ENCODE measurements at places on chromosomes 3 and 15.
A peak's percentile ranks its signal among the peaks of the same experiment; 100 is the strongest.

DNA sequence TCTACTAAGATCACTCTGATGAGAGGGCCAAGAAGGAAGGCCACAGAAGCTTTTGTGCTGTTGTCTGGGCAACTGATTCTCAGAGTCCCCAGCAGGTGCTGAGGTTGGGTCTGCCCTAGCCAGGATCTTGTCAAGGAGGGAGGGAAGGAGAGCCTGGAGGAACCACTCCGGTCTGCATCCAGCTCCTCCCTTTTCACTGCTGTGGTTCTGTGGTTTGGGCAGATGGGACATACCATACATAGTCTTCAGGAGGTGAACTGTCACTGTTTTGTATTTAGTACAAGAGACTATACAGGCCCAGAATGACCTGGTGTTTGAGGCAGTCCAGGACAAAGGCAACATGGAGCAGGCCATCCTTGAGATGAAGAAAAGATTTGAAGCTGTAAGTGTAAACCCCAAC, 21.9 kb downstream of the C3orf62 start:
- no peak for DNase-seq

DNA sequence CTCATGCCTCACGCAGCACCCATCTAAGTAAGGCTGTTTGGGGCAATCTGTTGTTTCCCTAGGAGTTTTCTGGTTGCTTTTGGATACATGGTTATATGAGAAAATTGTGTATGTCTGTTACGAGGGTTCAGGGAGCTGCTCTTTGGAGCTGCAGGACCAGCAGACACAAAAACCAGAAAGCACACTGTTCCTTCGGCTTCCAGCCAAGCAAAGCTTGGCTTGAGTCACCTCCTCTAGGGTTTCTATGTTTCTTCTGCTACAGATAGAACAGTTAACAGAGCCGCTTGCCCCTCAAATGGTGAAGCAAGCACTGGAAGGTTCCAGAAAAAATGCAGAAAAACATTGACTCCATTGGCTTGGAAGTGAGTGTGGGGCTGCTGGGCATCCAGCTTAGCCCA, 49.2 kb upstream of the CTDSPL start:
- DNase-seq = no peak

GRCh38 chr3:51373658-51374421, 11.3 kb upstream of the MANF start:
- DNase-seq = no peak

- DNase-seq = no peak
Measured at GRCh38 chr3:10748040-10748439, 68.0 kb upstream of the SLC6A11 start.

DNA sequence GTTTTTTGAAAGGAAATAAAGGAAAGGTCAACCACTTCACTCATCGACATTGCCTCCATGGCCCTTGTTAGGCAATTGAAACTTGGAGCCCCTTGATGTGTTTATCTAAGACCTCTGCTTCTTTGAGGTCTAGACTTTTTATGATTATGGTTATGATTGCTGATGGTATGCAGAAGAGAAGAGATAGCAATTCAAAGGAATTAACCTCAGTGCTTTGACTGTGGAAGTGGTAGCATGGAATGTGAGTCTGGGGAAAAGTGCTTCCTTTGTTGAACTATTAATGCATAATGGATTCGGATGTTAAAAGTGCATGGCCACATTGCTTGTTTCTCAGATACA, 46.1 kb downstream of the FNDC3B start:
- no peak for DNase-seq

- no peak for DNase-seq
Measured at GRCh38 chr3:29683018-29683993, 402.4 kb downstream of the RBMS3 start.

DNA sequence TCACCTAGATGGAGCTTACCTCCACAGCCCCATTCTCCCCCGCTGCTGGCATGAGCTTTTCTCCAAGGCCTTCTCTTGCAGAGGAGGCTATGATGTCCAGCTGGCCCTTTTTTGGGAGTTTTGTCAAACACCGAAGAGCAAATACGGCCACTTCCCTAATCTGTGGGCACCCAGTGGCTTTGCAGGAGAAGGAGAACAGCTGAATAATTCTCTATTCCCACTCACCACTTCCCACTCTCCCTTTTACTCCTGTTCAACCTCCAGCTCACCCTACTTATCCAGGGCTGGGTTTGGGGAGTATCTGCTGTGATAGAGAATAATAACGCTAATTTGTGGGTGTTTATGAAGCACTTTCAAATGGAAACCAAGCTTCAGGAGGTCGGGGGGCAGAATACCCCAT, 93.0 kb downstream of the AAGAB start:
- no peak for DNase-seq

DNA sequence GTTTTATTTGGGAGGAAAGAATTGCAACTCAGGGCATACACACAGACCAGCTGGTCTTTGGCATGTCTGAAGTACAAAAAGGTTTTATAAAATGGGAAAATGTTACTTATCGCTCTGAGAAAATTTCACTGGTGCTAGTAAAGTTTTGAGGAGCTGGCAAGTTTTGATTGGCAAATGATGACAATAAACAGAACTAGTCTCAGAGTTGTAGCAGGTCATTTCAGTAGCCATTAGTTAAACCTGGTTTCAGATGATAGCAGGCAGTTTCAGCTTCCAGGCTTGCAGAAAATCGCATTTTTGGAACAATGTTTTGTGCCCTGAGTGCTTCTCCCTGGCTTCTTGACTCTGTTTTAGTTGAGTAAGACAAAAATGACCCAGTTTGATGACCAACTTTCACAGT, 10.7 kb downstream of the B2M start:
- no peak for DNase-seq

GRCh38 chr15:27017168-27017809, 46.3 kb downstream of the GABRG3 start:
- peak; percentile 36 for DNase-seq

DNA sequence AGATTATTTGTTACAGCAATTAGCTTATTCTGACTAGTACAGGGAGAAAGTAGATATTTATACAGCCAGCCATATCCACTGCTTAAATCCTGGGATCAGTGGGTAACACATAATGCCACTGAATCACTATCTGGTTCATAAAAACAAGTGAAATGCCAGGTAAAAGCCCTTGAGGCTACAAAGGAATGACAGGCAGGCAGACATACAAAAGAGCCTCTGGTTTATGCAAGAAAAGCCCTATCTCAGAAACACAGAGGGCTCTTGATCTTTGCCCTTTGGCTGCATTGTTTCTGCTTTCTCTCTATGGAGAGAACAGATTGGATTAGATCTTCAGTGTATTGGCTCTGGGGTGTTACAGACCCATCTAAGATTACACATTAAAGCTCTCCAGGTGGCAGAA, 115.4 kb upstream of the GADL1 start:
- no peak for DNase-seq

GRCh38 chr3:133837487-133838295, 32.1 kb downstream of the SRPRB start:
- no peak for DNase-seq

DNA sequence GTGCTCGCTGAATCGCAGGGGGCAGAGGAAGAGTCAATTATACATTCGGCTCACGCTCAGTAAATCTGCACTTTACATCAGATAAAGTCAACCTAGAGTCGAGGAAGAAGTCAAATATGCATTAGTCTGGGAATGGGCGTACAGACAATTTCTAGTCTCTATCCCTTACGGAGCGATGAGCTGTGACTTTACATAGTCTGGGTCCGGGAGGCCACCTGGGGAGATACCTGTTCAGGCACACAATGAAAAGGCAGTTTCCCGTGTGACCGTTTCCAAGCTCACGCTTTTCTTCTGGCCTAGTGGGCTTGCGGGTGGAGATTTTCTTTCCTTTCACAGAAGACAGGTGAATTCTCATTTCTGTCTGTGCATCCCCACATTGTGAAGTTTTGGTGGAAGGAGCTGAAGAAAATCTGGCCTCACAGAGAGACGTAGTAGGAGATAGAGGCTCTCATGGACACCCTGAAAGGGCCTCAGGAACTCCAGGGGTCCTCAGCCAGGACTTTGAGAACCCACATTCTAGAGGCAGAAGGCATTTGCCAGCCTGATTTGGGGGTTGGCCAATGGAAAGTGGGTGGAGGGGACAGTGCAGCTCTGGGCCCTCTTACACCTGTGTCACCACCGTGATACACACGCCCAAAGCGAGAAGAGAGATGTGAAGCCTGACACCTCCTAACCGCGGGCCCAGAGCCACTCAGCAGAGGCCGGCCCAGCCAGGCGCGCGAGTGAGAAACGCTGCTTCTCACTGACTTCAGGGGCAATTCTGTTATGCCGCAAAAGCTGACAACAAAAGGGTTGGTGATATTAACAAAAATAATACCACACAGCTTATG, 10.7 kb upstream of the OCA2 start:
- no peak for DNase-seq

- no peak for DNase-seq
Measured at GRCh38 chr3:66997560-66998112, 471 bp upstream of the KBTBD8 start.

- no peak for DNase-seq
Measured at GRCh38 chr15:100890051-100890720, 10.6 kb downstream of the ALDH1A3 start.

GRCh38 chr3:38374221-38374620, 27.6 kb downstream of the XYLB start:
- peak; percentile 42 for DNase-seq

DNA sequence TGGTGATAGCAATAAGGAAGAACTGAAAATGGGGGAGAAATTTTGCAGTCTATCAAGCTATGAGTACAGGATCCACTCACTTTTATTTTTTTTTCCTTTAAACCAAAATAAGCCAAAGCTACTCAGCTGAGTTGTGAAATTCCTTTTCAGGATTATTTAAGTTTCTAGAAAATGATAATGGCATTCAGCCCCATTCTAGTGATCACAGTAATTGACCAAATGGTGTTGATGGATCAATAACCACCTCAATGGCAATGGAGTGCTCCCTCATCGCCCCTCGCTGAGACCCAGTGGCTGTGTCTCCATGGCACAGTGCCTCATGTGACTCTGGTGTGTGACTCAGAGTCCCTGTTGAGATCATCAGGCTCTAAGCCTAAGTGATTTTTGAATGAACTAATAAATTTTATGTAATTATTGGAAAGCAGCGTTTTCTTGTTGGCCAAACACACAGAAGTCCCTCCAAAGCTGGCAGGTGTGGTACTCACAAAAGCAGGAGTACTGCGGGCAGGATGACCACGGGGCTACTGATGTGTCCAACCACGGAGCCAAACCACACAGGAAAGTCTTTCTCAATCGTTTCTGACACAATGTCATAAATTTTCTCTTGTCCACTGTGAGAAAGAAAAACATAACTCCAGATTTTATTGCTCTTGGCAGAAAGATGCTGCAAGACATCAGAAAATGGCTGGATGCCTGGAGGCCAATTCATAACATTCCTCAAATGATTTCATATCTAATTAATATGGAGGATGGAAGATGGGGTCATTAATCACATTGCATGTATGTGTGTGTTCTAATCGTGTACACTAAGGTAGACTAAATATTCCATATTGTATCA, 14.4 kb upstream of the STARD5 start:
- no peak for DNase-seq

GRCh38 chr3:97576221-97576620, 188.3 kb upstream of the ARL6 start:
- DNase-seq = no peak

- no peak for DNase-seq
Measured at GRCh38 chr3:65713016-65713415, 325.7 kb downstream of the MAGI1 start.

DNA sequence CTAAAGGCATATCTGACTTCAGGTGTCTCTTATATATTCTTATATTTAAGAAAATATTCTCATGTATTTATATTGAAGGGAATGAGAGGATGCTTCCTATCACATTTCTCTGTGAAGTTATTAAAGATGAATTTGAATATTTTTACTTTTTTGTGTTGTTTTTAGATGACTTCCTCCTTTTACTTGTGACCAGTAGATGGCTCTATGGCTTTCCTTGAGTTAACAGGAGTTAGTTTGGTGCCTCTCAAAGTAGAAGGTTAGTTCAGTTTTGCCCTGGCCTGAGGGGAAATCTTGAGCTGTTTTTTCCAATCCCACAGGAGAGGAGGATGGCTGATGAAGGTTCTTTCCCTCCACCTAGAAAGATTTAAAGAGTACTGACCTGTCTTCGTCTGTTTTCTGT, 80.7 kb downstream of the SQOR start:
- no peak for DNase-seq

DNA sequence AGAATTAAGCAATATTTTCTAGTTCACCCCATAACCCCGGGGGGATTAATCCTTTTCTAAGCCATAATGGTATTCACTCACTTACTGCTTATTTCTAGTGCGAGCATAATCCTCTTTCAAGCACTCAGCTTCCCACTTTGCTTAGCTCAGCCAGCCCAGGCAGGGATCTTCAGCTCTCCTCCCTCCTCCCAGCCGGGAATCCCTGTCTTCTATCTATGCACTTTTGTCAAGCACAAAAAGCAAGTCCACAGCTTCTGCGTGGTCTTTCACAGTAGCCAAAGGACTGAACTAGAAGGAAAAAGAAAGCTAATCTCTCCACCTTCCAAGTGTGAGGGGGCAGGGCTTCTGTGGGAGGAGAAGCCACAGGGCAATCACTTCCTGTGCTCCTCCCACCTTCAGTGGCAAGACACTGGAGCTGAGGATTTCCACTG, 62.8 kb downstream of the PEX5L start:
- no peak for DNase-seq

- no peak for DNase-seq
Measured at GRCh38 chr3:125643172-125643571, 47.9 kb upstream of the OSBPL11 start.
